Renal cortical epithelial cell (primary cell): ENCODE measurements at places on chromosomes 13 and 19.
A peak's percentile ranks its signal among the peaks of the same experiment; 100 is the strongest.

GRCh38 chr13:95258619-95259194 is 42.5 kb downstream of the ABCC4 start:
- peak; percentile 98 for DNase-seq

DNA sequence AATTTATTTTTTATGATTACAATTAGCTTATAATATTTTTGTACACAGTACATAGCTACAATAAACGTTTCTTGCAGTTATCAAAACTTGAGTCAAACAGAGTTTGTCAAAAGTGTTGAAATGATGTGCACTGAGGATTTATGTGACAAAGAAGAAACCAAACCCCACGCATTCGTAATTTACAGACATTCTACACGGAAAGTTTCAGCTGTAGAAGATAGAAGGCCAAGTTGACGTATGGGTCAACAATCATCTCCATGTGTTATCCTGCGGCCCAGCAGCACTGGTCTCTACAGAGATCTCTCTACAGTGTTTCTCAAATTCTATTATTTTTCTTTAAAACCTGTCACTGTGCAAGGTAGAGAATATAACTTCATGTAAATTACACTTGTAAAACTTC is 1507.6 kb downstream of the PCDH9 start:
- no peak for DNase-seq

GRCh38 chr13:100658363-100658762 is 16.2 kb downstream of the TMTC4 start:
- no peak for DNase-seq

DNA sequence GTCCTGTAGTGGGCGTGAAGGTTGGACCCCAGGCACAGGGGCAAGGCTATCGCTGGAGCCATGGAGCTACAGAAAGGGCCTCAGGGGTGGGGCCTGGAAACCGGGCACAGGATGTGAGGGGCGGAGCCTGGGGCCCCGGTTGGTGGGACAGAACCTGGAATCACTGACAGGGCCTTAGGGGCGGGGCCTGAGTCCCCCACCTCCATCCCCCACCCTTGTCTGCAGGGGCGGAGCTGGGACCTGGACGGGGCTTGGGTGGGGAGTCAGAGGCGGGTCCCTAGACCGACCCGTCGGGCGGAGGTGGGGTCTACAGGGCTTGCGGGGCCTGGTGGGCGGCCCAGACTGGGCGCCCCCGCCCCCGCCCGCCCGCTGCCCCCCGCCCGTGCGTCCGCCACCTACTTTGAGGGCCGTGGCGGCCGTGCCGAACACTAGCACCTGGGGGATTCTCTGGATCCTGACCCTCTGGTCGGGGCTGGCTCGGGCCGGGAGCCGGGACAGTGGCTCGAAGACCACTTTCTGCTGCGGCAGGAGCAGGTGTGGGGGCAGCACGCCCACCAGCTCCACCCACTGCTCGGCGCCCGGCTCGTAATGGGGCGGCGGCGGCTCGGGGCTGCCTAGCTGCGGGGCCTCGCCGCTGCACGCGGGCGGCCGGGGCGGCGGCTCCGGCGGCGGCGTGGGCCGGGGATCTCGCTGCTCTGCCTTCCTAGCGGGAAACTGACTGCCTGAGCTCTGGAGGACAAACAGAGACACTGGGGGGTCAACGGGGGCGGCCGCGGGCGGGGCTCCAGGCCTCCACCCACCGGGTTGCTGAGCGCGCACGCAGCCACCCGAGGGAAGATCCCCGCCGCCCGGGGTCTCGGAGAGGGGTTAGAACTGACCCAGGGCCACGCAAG is 26.3 kb downstream of the DCAF15 start:
- DNase-seq = peak; percentile 13

GRCh38 chr13:38202740-38203139 is 146.9 kb upstream of the UFM1 start:
- DNase-seq = peak; percentile 58

DNA sequence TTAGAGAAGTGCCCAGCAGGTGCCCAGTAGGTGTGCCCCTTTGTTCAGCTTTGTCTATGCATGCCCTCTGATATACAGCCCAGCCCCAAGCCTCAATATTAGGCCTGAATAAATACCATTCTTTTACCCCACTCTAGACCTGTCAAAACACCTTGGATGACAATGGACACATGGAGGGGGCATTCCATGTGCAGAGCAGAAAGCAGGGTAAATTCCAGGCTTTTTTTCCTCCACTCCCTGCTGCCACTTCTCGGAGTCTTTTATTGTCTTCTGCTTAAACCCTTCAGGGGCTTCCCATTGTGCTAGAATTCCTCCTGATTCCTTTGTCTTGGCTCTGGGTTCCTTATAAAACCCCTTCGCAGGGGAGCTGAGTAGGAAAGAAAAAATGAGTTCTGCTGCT is 5.8 kb upstream of the FRY start:
- DNase-seq = no peak

- no peak for DNase-seq
Measured at GRCh38 chr13:113162783-113163685, 4.6 kb downstream of the PROZ start.

GRCh38 chr19:7975037-7975436 is 30.4 kb downstream of the ELAVL1 start:
- no peak for DNase-seq

GRCh38 chr19:33292595-33293254 is 9.6 kb downstream of the CEBPA start:
- DNase-seq = peak; percentile 58

- DNase-seq = no peak
Measured at GRCh38 chr19:35060160-35060855, 18.8 kb downstream of the HPN start.

- DNase-seq = no peak
Measured at GRCh38 chr13:32001769-32002168, 29.8 kb upstream of the FRY start.

GRCh38 chr19:41935760-41936415 is 7.6 kb upstream of the ERFL start:
- no peak for DNase-seq

DNA sequence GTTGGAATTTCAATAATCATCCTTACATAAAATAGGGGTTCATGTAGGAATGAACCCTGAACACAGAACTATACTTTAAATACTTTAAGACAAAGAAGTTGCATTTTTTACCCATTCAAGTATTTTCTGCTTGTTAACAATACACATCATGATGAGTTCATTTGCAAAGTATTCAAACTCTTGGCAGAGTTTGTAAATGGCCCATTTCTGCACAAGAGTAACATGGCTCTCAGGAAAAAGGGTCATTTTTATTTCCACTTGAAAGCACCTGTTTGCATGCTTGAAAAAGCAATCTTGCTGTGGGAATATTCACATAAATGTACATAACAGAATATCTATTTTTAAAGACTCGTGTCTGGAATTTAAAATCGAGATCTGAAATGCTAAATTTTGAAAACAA is 18.1 kb downstream of the ESD start:
- peak; percentile 29 for DNase-seq

DNA sequence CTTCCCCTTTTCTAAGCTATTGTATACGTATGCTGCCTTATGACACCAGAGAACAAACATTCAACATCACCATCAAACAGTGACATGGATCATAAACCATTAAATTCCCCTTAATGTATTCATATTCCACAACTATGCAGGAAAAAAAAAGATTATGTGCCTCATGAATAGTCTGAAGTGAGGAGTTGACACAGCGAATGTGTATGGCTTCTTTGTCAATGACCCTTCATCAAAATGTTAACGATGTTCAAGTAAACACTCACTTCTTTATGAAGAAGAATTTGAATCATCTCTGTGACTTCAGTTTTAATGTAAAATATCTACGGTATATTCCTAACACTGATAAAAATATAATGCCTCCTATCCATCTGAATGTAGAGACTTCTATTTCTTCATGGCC is 44.6 kb downstream of the SMAD9 start:
- no peak for DNase-seq

DNA sequence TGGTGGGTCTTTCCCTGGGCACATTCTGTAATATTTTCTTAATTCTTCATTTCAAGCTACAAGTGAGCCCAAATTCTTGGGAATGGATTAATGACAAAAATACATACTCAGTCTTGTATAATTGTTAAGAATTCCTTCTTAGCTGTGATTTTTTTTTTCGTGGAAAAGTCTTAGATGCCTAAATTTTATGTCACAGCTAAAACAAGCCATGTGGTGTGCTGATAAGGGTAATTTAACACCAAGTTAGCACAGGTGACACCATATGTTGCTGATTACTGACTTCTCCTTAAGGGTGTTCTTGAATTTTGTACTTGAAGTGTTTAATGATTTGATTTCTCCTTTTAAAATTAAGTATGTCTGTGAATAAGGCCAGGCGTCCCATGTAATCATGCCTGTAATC is 29.3 kb downstream of the WDFY2 start:
- no peak for DNase-seq

DNA sequence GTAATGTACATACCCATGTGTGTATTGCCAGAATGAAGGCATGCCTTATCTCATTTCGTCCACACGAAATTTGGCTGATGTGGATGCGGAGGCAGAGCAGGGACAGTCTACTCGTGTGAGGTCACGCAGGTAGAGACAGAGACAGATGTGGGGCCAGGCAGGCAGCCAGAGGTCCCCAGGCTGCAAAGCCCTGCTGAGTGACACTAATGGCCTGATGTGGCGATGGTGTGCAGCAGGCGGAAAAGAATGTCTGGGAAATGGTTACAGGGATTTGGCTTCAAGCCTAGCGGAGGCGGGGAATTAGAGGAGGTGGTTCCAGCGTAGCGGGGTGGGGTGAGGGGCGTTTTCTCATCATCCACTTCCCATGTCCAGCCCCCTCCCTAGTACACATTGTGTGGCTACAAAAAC is 4.2 kb upstream of the IZUMO2 start:
- peak; percentile 6 for DNase-seq

DNA sequence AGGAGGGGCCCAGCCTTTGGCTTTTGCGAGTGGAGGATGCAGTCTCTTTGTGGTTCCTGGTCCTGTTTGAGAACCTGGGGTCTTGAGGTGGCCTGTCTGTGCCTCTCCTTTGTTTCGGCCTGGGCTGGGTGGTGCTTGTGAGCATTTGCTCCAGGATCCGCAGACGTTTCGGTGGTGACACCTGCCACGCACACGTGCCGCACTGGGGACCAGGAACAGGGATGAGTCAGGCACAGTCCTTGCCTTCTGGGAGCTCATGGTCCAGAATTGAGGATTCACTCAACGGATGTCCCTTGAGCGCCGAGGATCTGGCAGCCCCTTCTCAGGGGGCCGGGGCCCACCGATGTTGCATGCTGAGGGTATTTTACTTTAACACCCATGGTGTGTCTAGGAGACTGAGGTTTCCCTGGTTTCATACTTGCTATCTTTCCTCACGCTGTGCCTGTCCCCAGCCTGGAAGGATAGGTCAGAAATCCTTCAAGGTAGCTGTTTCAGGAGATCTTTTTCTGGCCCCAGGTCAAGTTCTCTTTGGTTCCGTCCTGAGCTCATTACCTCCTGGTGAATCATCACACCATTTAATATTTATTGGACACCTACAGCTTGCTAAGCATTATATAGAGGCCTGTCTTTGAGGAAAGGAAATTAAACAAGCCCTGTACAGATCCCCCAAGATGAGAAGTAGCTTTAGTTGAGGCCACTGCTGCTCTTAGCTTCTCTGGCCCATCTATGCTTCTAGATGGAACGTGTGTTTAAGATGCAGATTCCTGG is 5.1 kb downstream of the HDGFL2 start:
- peak; percentile 28 for DNase-seq

DNA sequence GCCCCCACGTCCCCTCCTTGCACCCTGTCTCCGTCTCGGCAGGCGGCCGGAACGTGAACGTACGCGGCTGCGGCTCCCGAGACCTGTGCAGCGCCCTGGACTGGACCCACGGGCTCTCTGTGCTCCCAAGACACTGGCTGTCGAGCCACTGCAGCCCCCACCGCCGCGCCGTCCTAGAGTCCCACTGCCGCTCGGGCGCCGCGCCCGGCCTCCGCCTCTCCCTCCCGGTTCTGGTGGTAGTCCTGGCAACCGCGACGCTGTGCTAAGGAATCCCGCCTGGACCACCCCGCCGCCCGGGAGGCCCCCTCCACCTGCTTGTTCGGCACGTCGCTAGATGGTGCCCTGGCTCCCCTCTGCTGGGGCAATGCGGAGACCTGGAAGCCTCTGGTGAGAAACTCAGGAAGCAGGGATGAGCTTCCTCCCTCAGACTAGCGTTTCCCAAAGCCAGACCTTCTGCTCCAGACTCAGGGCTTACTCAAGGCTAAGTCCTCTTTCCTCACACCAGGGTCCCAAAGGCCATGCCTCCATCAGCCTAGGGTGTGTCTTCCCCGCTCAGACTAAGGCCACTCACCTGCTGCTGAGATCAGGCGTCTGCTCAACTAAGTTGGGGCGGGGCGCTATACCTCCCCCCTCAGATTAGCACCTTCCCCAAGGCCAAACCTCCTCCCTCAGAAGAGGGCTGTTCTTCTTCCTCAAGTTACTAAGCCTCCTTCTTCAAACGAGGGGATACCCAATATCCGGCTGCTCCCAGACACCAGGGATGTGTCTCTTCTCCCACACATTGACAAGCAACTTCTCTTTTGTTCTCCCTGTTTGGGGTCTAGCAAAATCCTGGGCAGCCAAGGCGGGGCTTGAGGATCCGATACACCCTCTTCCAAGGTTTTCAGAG is 16.1 kb upstream of the IRGC start:
- no peak for DNase-seq

GRCh38 chr19:17404621-17405249 is 695 bp downstream of the BST2 start:
- DNase-seq = no peak

- no peak for DNase-seq
Measured at GRCh38 chr19:51158474-51159129, 16.5 kb downstream of the SIGLEC7 start.

DNA sequence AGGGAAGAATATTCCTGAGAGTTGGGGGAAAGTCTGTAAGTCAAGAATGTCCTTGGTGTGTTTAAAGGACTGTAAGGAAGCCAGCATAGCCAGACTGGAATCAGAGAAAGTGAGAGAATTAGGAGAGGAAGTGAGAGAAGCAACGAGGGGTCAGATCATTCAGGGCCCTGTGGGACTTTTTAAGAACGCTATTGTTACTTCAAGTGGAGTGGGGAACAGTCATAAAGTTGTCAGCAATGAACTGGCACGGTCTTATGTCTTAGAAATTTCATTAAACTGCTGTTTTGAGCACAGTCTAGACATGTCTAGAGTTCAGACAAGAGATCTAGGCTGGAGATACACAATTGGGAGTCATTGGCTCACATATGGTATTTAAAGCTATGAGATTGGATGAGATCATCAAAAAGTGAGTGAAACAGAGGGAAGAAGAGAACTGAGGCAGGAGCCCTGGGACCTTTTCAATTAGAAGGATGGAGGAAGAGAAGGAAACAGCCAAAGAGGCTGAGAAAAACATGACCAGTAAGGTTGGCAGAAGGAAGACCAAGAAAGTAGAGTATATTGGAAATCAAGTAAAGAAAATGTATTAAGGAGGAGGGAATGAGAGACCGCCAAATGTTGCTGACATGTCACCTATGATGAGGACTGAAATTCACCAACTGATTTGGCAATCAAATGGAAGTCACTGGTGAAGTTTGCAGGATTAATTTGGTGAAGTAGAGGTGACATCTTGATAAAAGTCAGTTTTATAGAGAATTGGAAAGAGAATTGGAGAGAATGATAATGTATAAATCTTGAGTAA is 263.5 kb downstream of the GPC5 start:
- DNase-seq = no peak

- DNase-seq = no peak
Measured at GRCh38 chr19:31289976-31290375, 59.3 kb downstream of the TSHZ3 start.

GRCh38 chr13:19852766-19853165 is 10.7 kb downstream of the ZMYM5 start:
- DNase-seq = no peak

- DNase-seq = peak; percentile 47
Measured at GRCh38 chr19:2503521-2504109, 27.7 kb downstream of the GADD45B start.
